DND-41 (cell line): ENCODE measurements at places on chromosomes 1 and 21.

DNA sequence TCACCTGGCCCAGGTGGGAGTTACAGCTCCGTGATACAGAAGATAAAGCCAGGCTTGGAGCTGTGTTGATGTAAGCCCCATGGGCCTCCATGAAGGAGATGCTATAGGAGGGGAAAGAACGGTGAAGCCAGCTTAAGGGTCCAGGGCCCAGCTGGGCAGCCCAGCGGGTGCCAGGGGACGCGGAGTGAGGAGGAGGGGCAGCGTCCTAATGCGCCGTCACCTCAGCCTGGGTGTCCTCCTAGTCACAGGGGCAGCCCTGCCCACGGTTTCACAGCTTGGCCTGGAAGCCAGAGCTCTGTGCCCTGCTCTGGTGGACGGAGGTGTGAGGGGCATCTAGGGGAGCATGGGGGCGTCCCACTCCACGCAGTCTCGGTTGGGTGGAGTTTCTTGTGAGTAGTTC, 52.7 kb upstream of the TTC34 start:
- no peak for DNase-seq

- DNase-seq = no peak
These were observed 597.3 kb upstream of the PLXNA2 start for GRCh38 chr1:208841436-208841835.

- no peak for DNase-seq
These were observed 104.0 kb downstream of the PDE9A start for GRCh38 chr21:42757422-42757821.

DNA sequence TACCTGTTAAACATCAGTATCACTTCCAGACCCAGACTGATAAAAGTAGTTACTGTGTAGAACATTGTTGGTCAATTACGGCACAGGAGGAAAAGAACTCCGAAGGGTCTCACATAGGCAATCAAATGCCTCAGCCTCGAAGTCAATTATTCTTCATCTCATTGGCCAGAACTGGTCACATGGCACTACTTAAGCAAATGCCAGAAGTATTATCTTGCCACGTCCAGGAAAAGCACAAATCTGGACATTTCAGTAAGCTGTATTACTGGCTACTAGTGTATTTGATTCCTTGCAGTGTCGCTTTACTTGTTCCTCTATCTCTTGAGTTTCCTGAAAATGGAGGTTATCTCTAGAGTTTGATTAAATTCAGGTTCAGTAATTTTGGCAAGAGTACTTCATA, 24.4 kb downstream of the DIO1 start:
- DNase-seq = no peak

DNA sequence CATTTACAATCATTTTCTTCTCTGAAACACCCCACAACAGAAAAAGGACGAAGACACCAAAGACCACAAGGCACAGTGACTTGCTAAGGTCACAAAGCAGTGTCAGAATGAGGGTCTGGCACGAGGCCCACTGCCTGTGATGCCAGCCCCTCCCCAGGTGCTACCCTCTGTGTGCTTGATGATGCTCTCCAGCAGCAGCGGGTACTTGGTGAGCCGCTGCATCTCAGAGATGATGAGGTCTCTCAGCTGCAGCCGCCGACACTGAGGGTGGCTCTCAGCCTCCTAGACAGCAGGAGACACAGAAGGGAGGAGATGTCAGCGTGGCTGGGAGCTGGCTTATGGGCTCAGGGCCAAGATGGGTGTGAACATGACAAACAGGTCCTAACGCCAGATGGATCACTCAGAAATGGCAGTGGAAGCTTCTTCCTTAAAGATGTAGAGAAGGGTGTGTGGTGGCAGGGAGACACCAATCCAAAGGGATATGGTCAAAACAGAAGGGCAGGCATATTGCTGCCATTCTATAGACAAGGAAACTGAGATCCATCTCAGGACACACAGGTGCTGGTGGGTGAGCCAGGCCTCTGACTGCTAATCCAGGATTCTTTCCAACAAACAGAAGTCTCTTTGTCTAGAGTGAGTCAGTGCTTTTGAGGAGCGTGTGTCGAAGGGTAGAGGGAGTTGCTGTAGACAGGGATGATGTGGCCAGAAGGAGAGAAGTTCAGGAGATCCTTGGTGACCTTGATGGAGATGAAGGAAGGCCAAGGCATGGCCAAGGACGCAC, 25.6 kb downstream of the LRRC71 start:
- no peak for DNase-seq

DNA sequence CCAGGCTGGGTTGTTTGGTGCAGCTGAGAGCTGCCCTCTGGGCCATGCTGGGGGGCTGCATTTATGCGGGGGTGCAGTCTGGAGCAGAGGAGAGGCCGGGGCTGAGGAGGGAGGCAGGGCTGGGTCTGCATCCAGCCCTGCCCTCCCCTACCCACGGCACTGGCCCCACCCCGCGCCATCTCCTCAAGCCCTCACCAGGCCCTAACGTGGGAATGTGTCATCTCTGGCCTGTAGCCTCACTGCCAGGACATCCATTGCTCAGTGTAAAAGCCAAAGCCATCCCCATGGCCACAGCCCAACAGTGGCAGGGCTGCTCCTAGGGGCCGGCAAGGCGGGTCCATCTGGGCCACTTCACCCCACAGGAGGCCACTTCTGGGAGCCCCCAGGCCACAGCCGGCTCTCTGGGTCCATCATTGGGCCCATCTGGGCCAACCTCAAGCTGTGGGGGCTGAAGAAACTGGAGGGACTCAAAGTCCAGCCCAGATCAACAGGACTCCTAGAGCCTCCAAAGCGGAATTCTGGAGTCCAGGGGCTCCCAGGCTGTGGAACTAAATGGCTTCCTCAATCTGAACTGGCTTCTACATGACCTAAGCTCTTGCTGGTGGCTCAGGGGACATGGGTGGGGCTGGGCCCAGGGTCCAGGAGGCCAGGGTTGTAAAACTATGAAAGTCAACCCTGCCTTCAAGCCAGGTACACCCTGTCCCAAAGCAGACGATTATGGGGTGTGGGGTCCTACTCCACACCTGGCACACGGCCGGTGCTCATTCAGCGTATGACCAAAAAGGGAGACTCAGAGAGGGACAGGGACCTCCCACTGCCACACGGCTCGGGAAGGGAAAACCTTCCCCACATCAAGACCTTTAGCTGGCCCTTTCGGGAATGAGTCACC, 32.6 kb downstream of the RUNX3 start:
- DNase-seq = no peak
